ENCODE measurements at places on chromosomes 7 and 10. TPM values are rescaled to one million over a fixed set of nuclear protein-coding genes. Genes with fewer than 3 reads are reported as not detected.

GNGT1 gene
- total RNA-seq, result not detected

SMURF1 gene
- total RNA-seq, result 20.3 TPM

NKX1-2 gene
- not detected for total RNA-seq

NKX2-3 gene
- total RNA-seq, result not detected

CSGALNACT2 gene
- total RNA-seq, result 37.4 TPM

KAZALD1 gene
- total RNA-seq, result 0.45 TPM

FIGNL1 gene
- 5.0 TPM for total RNA-seq

SYCE1 gene
- total RNA-seq, result 0.39 TPM

CYP2C19 gene
- 0.89 TPM for total RNA-seq

PLXNA4 gene
- total RNA-seq, result 9.2 TPM

FXYD4 gene
- total RNA-seq, result not detected

CRYGN gene
- total RNA-seq, result not detected

INHBA gene
- total RNA-seq, result 16.7 TPM

DGKI gene
- 1.6 TPM for total RNA-seq

CLIP2 gene
- 50.7 TPM for total RNA-seq

SYT15B gene
- total RNA-seq, result 2.2 TPM

NEURL1 gene
- total RNA-seq, result 0.27 TPM

CTAGE4 gene
- not detected for total RNA-seq

ZNF277 gene
- total RNA-seq, result 17.1 TPM

GPRIN2 gene
- total RNA-seq, result 1.6 TPM

PHKG1 gene
- not detected for total RNA-seq

SORCS1 gene
- total RNA-seq, result 9.3 TPM

TPST1 gene
- total RNA-seq, result 14.5 TPM

URGCP gene
- total RNA-seq, result 47.9 TPM

LYZL1 gene
- total RNA-seq, result not detected

HACD1 gene
- total RNA-seq, result 96.7 TPM

SPDYE16 gene
- 0.42 TPM for total RNA-seq

LEP gene
- total RNA-seq, result 0.15 TPM

OPALIN gene
- total RNA-seq, result not detected

FASTK gene
- 55.3 TPM for total RNA-seq

PAX4 gene
- total RNA-seq, result not detected

CACNA2D1 gene
- 47.6 TPM for total RNA-seq

AFAP1L2 gene
- total RNA-seq, result 26.9 TPM

SPRN gene
- not detected for total RNA-seq

STAG3 gene
- 0.47 TPM for total RNA-seq

TMEM168 gene
- 22.4 TPM for total RNA-seq

UPK3B gene
- total RNA-seq, result 0.40 TPM

ZNF775 gene
- 12.5 TPM for total RNA-seq

GIMAP7 gene
- total RNA-seq, result 19.4 TPM

WEE2 gene
- total RNA-seq, result not detected

SEMA3C gene
- total RNA-seq, result 189 TPM

FAM53B gene
- total RNA-seq, result 24.5 TPM

SRRT gene
- total RNA-seq, result 59.6 TPM

GJD4 gene
- not detected for total RNA-seq

SLC13A4 gene
- not detected for total RNA-seq

SKIDA1 gene
- 6.5 TPM for total RNA-seq

PRDX3 gene
- total RNA-seq, result 150 TPM

PAPOLB gene
- total RNA-seq, result 0.31 TPM

NXPH1 gene
- total RNA-seq, result not detected

GPER1 gene
- 8.4 TPM for total RNA-seq

TMEM196 gene
- not detected for total RNA-seq

CPA2 gene
- not detected for total RNA-seq

CLEC5A gene
- total RNA-seq, result 0.12 TPM

ALOX5 gene
- 18.4 TPM for total RNA-seq

HSPA12A gene
- total RNA-seq, result 24.0 TPM

GDF10 gene
- total RNA-seq, result 9.8 TPM

EPC1 gene
- total RNA-seq, result 30.7 TPM

All from gastroesophageal sphincter (tissue), 4 donors.